NCI-H526 treated with DMSO at 0.1 percent for 48 hours (cell line): ENCODE measurements at places on chromosomes 2 and 18.

- no peak for DNase-seq
Observed at GRCh38 chr2:25333981-25334380, 7.7 kb downstream of the DNMT3A start.

DNA sequence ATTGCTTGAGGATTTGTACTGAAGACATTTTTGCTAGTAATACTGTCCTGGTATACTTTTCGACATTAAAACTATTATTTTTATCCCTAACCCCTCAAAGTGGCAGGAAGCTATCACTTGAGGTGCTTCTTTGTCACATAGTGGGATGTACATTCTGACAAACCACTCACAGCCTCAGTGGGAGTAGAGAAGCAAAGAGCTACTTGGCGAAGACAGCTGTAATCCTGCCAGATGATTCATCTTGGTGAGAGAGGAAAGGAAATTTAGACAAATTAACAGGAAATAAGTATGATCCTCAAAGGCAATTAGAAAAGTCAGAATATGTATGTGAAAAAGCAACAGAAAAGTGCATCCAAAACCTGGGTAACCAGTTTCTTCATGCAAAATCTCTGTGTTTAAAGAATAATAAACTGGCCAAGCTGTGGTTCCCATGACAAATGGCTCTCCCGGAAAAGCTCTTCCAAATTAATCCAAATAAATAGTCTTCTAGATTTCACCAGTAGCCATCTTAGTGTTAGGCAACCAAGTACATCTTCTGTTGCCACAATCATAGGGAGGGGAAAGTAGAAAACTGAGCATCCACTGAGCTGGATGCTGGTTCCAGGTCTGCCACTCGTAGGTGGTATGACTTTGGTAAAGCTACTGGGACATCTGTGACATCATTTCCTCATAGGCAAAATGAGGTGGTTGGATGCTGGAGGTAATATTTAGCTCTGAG is 308.0 kb upstream of the LYPD1 start:
- DNase-seq, result no peak

DNA sequence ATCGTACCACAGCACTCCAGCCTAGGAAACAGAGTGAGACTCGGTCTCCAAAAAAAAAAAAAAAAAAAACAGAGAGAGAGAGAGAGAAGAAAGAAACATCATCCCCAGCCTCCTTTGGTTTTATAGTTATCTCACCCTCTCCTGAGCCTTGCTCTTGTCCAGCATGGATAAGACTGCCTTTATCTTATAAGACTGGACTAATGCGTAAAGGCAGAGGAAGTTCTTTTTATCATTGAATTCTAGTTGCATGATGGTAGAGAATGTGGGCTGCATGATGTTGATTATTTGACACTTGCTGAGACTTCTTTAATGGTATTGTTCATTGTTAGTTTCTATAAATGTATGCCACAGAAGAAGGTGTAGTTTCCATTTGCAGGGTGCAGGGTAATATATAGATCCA is 124.4 kb downstream of the ZBTB7C start:
- no peak for DNase-seq

DNA sequence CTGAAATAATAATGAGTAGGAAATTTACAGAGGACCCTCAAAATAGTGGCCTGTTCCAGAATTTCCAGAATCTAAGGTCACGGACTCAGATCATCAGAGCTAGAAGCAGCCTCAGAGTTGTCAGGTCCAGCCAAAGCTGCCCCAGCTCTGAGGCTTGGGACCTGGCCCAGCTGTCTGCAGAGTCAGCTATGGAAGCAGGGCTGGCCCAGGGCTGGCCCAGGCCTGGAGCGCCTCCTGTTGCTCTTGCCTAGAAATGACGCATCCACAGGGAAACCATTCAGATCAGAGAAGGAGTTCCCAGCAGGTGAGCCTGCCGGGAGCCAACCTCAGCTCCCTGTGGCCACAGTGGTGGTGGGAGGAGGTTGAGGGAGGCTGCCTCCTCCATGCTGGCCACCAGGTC is 106.7 kb upstream of the ARL4C start:
- DNase-seq, result no peak

DNA sequence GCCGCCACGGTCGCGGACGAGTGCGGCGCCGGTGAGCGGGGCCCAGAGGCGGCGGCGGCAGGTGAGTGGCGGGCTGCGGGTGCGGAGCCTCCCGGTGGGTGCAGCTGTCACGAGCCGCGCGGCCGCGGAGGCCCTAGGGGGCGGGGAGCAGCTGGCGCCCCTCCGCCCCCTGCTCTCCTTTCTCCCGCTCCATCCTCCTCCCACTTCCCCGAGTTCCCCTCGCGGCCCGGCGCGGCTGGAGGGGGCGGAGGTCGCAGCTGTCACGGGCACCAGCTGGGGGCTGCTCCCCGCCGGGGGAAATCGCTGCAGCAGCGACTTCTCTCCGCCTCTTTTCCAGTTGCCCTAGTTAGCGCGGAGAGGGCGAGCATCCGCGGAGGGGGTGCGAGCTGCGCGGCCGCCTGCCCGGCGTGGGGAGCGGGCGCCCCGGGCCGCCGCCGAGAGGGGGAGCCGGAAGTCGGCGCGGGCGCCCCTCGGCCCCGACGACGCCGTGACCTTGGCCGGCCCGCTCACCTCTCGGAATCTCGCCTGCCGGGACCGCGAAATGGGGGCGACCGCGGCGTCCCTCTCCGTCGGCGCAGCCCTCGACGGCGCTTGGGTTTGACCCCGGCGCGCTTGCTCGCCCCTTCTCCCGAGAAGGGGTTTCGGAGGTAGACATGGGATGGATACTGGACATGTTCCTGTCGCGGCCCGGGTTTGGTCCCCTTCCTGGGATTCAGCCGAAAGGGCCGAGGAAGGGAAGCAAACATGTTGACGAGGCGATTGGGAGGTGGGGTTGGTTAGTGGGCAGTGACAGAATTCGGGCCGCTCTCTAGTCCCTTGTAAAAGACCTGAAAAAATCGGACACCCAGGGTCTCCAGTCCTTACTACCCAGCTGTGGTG is 727 bp downstream of the NCOA1 start:
- no peak for DNase-seq

DNA sequence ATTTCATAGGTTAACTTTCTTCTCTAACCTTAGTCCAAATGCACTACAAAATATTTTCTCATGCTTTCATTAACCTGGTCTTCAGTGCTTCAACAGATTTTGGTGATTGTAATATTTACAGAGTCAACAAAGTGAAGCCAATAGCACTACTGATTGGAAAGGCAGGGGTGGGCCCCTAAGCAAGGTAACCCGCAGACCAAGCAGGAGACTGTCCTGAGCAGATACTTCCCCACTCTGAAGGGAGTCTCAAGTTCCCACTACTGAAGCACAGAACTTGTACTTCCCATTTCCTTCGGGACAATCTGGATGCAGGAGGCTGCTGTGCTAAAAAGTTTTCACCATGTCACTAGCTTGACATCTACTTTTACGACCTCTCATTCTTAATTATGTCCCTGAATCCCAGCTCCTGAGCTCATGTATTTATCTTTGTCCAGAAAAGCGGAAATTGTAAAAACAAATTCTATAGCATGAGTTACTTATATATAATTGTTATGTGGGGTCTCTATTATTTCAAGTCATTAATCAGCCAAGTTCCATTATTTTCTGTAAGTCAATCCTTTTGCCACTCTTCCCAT is 311.6 kb upstream of the REV1 start:
- no peak for DNase-seq
